ENCODE measurements at places on chromosomes 1 and 21.
A peak's percentile ranks its signal among the peaks of the same experiment; 100 is the strongest.

DNA sequence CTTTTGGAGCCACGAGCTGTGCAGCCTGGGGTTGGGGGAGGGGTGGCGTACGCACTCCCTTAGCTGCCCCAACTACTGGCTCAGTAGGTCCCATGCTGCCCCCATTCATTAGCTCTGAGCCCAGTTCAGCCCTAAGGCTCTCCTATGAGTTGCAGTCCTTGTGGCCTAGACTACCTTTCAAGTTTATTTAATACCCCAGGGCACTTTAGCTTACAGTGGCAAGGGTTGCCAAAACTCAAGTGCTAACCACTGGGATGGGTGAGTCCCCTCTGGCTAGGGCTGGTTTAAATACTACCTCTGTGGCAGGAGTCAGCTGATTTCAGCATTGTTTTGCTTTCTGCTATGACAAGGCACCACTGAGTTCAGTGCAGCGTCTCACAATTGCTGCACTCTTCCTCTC lies 118.2 kb downstream of the ODF2L start:
- no peak for DNase-seq

DNA sequence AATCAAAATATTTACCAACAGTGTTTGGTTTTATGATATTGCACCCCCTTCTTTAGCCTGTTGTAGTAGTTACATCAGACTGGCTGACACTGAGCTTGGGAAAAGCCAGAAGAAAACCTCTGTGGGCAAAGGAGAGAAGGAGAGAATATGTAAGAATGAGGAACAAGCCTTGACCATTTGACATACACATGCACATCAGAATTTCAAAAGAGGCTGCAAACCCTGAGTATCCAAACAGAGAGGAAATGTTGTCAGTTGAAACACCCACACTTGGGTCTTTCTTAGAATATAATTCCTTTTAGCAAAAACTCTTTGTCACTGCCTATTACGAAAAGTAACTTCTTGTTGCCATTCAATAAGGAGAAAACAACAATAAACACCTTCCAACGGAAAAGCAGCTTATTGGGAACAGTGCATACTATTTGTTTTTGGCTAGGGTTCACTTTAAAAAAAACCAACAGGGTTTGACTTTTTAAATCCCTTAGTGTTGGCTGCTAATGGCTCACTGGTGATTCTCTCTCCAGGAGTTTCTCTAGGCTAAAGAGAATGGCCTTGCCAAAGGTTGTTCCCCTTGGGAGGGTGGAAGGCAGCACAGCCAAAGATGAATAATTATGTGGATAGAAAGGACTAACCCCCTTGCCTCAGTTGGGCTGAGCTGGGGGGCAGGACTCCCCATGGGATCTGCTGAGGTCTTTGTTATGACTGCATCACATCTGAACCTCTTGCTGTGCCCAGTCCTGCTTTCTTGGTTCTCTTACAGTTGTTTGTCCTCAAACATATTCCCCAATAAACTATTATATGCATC lies 48.9 kb downstream of the GORAB start:
- no peak for DNase-seq

DNA sequence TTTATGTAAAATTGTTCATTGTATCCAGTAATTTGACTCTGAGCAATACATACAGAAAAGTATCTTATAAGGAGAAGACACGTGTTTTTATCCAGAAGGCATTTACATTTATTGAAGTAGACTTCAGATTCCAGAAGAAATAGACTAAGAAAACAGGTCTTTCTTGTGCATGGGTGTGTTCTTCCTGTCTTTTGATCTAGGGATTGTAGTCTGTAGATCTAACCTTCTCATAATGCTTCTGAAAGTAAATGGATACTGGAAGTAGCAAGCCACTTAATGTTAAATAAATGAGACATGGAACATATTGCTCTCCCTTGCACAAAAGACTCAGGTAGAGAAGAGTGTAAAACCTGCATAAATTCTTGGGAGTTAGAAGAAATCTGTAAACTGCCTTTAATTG lies 853.2 kb upstream of the B3GALT2 start:
- DNase-seq = no peak

- no peak for DNase-seq
These were observed 112.3 kb upstream of the IFFO2 start for GRCh38 chr1:19068639-19069276.

- no peak for DNase-seq
These were observed 142.0 kb upstream of the ZNHIT6 start for GRCh38 chr1:85850238-85850637.

- no peak for DNase-seq
These were observed 161.0 kb upstream of the BEND5 start for GRCh38 chr1:48937732-48938131.

DNA sequence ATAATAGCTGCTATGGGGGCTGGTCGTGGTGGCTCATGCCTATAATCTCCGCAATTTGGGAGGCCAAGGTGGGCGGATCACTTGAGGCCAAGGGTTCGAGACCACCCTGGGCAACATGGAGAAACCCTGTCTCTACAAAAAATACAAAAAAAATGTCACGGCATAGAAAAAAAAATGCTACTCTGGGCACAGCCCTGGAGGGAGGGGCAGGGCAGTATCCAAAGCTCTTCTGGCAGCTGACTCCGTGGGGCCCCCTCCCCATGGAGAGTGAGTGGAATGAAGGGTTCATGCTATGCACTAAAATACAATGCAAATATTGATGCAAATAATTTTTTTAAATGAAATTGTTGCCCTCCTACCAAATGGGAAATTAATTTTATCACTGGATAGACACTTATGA lies 78.7 kb downstream of the DESI2 start:
- no peak for DNase-seq

GRCh38 chr1:210233495-210234328 lies 1.1 kb downstream of the SERTAD4 start:
- DNase-seq = peak; percentile 24

DNA sequence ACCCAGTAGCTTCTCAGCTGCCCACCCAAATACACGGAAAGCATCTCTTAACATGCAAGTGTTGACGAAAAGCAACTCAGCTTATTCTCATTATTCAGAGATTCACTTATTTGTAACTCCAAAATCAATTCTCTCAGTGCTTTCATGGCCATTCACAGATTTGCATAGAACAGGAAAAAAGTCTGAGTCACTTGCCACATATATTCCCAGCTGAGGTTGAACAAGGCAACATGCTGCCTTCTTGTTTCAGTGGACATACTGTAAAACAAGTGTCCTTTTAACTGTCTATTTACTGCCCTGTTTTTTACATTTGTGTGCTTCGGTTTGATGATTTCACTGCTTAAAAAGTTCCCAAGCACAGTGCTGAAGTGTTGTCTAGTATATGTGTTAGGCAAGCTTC lies 273.0 kb downstream of the LTN1 start:
- no peak for DNase-seq
